AG10803 (cell line): ENCODE measurements at places on chromosomes 5 and 9.

DNA sequence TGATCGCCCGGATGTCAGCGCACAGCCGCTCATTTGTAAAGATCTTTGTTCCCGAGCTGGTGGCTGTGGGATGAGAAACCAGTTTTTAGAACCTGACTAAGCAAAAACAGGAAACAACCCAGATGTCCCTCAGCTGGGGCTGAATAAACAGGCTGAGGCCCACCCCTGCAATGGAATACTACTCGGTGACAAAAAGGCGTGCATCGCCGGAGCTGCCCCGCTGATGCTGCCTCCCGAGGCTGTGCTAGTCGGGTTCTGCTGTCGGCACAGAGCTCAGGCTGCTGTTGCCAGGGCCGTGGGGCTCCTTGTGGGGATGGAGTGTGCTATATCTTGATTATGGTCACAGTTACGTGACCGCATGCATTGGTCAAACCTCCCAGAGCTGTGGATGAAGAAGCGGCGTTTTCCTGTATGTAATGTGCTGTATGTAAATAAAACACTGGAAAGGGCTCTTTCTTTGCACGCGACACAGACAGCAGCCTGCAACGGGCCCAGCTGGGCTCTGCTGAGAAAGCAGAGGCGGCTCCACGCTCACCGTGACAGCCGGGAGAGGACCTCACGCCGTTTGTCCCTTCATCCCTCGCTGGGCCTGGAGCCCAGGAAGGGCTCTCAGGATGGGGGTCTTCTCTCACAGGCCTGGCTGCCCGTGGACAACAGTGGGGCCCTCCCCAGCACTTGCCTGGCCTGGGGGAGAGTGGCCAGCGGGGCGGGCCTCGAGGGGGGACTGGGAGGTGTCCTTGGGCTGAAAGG, 51.5 kb upstream of the RNU6ATAC start:
- DNase-seq: peak; percentile 43

DNA sequence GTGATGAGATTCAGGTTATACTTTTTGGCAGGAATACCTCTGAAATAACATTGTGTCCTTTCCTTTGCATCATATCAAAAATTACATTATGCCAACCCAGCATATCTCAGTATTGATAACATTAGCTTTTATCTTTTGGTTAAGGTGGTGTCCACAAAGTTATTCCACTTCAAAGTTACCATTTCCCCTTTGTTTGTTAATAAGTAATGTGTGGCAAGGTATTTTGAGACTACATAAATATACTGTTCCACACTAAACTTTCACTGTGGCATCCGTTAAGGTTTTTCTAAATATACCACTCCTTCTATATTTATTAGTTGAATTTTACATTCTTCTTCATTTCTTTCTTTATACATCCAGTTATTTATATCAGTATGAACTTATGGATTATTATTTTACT, 14.1 kb upstream of the ARHGEF37 start:
- DNase-seq: no peak

DNA sequence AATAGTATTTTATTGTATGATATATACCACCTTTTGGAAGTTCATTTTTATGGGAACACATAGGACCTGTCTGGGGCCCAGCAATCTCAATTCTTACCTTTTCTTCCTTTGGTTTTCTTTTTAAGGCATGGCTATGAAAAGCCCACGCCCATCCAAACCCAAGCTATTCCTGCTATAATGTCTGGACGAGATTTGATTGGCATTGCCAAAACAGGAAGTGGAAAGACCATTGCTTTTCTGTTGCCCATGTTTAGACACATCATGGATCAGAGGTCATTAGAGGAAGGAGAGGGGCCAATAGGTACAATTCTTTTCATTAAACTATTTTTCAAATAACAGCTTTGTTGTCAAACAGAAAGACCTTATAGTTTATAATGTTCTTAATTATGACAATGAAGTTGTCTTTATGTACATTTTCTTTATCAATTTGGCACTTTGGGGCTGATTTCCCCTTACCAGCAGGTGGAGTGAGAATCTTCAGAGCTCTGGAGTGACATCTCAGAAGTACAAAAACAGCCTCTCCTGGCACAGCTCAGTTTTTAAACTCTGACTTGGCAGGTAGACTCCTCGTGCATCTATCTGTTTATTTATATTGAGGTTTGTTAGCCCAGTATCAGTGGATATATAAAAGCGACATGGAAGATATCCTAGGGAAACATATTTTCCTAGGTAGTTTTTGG, 25.8 kb downstream of the DDX46 start:
- DNase-seq: no peak

- no peak for DNase-seq
Observed at GRCh38 chr9:136170006-136170901, 34.7 kb downstream of the LHX3 start.

GRCh38 chr5:151949701-151950308, 25.2 kb upstream of the GLRA1 start:
- DNase-seq: no peak

GRCh38 chr5:32842813-32843530, 131.9 kb downstream of the NPR3 start:
- no peak for DNase-seq

DNA sequence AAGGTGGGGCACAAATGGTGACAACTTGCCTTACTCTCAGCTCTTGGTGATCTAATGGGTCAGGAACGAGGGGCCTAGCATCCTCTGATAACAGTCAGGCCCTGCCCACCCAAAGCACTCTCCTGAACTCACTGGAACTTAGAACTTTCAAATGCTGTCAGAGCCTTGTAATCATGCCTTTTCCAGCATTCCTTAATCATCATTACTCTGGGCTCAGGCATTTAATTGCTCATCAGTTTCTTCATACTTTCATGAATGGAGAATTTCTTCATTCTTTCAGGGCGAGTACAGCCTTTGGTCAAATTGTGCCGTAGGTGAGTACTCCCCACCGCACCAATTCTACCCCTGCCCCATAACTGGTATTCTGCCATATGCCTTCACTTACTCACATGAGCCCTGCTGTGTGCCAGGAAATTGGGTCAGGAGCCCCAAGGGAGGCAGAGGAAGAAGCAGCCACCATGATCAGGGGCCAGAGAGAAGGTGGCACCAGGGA, 30.2 kb upstream of the DUSP1 start:
- peak; percentile 95 for DNase-seq

DNA sequence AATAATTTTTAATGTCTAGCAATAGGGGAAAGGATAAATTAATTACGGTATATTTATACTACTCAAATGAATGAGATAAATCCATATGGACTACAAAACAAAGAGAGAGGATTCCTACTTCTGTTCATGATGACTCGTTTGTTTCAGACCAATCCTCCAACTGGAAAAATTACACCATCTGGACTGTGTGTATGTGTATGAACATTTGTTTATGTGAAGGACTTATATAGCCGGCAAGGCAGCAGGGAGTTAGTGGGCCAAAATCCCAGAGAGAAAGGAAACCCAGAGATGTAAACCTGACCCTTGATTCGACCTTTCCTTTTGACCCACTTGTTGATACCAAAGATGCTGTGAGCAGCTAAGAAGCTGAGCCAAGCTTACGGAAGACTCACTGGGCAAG, 20.1 kb downstream of the PDE6A start:
- DNase-seq: no peak

DNA sequence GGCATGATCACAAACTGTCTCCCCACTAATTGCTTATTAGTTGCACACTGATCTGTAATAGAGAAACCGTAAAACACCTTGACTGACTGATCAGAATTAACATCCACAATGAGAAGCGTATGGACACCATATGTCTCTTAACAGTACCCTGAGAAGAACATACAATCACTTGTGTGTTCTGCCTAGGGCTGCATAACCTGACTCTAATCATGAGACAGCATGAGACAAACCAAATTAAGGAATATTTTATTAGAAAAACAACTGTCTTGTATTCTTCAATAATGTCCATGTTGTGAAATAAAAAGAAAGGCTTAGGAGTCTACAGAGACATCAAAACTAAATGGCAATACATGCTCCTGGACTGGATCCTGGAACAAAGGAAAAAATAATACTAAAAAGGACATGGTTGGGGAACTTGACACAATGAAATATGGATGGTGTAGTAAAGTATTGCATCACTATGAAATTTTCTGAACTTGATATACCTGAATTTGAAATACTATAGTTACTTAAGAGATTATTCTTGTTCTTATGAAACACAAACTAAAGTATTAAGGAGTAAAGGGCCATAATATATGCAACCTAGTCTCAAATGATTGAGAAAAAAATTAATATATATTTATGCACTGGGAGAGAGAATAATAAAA, 162.1 kb downstream of the CWC27 start:
- no peak for DNase-seq

DNA sequence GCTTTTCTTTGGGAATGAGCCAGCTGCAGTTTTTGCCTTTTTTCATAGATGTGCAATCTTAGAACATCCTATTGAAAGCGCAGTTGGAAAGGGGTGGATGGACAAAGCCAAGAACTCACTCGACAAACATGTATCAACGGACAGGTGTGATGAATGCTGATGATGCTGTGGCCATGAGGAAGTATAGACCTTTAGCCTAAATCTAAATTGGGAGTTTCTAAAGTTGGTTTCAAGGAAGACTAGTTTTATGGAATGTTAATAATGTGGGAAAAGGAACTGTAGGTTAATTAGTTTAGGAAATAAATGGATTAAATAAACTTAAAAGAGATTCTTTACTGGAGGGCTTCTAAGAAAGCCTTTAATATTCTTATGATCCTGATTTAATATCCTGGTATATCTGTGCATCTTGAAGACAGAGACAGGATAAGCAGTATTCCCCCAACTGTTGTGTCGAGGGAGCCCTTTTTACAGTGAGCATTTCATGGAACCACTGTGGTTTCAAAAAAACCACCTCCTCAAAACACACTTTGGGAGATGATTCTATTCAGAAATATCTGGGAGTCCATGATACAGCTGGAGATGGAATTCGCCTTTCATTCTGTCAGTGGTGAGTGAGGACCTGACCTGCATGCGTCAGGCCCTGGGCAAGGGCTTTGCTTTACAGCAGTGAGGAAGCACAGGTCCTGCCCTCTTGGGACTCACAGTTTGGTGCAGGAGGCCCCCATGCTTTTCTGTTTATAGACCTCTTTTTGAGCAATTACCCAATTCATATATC, 82.6 kb downstream of the AOPEP start:
- no peak for DNase-seq

DNA sequence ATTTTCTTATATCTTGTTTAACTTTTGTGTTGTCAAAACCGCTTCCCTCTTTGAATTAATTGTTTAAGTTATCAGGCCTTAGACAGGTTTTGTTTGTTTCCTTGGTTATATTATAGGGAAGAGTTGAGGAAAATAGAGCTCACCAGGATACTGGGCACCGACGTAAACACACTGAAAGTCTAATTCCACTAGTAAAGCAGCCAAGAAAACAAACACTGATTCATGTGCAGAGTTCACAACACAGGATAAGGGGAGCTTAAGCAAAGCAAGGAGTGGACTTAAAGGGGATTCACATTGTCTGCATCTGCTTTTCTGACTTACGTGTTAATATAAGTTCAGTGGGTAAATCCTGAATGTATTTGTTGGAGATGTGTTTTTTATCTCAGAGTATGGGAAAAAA, 139.0 kb upstream of the CDH6 start:
- no peak for DNase-seq

GRCh38 chr5:133341915-133342710, 270.2 kb downstream of the FSTL4 start:
- no peak for DNase-seq

DNA sequence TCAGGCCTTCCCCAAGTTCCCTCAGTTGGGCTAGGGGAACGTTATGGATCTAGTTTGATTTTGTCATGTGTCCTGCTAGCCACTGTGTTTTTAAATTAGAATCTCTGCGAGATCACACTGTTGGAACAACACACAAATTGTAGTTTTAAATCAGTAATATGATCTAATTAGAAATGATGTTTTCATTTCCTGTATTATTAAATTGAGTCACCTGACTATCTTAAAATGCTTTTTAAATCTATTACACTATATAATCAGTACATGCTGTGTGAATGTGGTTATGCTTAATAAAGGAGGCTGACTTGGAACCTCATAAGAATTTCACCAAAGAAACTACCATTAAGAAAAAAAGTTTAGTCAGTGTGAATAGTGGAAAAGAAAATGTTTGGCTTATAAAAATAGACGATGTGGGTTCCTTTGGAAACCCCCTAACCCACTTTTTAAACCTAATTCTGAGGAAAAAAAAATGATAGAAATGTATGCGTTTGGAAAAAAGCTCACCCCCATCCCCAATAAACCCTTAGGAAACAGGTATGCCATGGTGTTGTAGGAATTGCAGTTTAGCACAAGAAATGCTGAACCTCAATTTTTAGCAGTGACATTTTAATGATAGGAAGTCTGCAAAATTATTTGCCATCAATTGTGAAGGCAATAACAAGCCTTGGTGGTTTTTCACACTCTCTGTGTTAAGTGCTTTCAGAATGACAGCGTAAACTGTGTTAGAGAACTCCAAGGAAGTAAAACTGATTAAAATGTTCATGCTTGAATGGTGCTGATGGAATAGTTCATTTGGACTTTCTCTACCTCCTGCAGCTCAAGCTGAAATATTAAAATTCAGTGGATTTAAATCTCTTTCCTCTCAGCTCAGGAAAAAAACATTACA, 59.0 kb downstream of the TLE4 start:
- DNase-seq: no peak

- DNase-seq: no peak
Observed at GRCh38 chr5:151233616-151234085, 9.8 kb upstream of the CCDC69 start.

DNA sequence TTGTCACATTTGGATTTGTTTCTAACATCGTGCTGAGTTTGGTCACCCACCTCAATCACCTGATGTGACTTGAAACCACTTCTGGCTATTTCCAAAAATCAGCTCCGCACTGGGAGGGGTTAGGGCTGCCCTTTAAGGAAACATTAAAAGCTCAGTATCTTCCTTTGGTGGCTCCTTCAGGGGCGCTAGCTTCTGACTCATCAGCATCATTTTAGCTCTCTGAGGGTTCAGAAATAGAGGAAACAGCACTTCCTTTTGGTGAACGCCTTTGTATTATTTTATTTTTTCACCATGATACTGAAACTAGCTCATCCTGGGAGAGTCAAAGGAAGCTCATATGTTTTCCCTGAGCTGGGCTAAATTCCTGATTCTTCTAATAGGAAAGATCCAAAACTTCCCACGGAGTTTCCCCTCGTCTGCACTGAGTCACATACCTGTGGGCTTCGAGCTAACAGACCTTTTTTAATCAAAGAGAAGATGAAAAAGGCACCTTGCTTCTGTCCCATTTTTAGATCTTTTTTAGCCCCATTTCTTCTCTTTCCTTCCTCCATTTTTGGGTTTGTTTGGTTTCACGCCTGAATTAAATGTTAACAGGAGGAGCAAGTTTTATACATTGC, 48.2 kb downstream of the ROPN1L start:
- no peak for DNase-seq

DNA sequence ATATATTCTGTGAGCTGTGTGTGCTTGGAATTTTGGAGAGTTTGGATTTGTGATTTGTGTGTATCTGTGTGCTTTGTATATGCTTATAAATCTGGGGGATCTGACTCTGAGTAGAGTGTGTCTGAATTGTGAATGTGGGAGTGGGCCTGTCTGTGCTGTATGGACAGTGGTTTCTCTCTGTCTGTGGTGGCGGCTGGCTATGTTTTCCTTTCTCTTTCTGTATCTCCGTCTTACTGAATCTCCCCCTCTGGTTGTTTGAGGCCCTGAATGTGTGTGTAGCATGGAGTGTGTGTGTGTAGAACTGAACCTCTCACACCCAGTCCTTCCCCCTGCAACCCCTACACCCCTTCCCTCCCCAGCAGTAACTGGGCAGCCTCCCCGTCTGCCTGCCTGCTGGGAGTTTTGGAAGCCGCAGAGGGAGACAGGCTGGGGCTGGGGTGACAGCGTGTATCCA, 4.7 kb downstream of the CXXC5 start:
- no peak for DNase-seq
